ENCODE measurements at places on chromosomes 1 and 21. TPM values are rescaled to one million over a fixed set of nuclear protein-coding genes. Genes with fewer than 3 reads are reported as not detected.

C1orf115 gene
- 28.2 TPM for total RNA-seq

DDAH1 gene
- 63.7 TPM for total RNA-seq

IL6R gene
- 8.5 TPM for total RNA-seq

SGIP1 gene
- 22.1 TPM for total RNA-seq

GJA9 gene
- not detected for total RNA-seq

Data from vein endothelial cell (primary cell).